ENCODE measurements at places on chromosomes 2 and 18. TPM values are rescaled to one million over a fixed set of nuclear protein-coding genes. Genes with fewer than 3 reads are reported as not detected.

DNA sequence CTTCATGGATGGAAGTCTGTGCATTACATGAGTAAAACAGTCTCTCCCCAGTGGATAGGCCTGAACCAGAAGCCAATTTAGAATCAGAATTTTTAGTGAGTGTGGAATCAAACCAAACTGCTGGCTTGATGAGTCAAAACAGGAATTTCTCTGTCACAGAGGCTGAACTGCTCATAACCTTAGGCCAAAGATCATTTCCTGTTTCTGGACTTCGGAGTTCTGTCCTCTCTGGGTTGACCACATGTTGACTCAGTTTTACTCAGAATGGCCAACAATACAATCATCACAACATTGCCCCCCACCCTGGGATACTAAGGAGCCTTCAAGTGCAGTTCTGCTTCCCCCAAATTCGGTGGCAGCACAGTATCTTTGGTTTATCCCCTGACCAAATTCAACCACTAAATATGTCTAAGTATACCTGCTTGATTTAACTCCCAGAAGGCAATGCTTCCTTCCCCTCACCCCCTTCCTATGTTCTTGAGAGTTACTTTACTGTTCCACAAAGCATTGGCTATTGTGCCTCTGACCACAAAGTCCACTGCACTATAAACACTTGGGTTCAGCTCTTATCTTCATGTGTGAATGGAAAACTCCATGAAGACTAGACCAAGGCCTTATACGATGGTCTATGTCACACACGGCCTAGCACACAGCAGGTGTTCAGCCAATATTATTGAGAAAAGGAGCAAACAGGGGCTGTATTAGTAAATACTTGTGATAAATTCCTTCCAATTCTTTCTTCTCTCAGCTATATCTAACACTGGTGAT is 67.8 kb downstream of the NXPH2 start:
- no peak for DNase-seq

GRCh38 chr2:144944546-144945220 is 424.8 kb upstream of the ZEB2 start:
- no peak for DNase-seq

ZNF804A gene
- total RNA-seq = 0.05 TPM

DNA sequence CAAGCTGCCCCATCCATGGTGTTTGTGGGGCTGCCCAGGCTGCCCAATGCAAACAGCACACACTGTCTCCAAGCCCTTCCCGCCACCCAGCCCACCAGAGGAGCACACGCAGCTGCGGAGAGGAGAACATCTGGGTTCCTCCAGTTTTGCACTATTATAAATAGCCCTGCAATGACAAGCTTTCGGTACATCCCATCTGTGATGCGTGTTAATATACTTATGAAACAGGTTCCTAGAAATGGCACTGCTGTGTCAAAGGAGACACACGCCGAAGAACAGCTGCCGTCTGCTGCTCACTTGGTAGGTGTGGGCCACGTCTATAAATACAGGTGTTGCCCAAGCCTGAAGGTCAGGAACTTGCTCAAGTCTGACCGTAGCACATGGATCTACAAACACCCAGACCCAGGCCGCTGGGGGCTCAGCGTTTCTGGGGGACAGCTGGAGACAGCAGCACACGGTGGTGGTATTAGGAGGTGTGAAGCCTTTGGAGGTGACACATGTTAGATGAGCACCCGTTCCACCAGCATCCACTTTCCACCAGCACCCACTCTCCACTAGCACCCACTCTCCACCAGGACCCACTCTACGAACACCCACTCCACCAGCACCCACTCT is 34.3 kb downstream of the PXDN start:
- DNase-seq = no peak

ZAP70 gene
- 1.6 TPM for total RNA-seq

GRCh38 chr2:106189764-106190468 is 4.2 kb downstream of the UXS1 start:
- DNase-seq = no peak

GRCh38 chr18:26618135-26618534 is 69.8 kb upstream of the KCTD1 start:
- no peak for DNase-seq

DIS3L2 gene
- total RNA-seq = 16.9 TPM

DNA sequence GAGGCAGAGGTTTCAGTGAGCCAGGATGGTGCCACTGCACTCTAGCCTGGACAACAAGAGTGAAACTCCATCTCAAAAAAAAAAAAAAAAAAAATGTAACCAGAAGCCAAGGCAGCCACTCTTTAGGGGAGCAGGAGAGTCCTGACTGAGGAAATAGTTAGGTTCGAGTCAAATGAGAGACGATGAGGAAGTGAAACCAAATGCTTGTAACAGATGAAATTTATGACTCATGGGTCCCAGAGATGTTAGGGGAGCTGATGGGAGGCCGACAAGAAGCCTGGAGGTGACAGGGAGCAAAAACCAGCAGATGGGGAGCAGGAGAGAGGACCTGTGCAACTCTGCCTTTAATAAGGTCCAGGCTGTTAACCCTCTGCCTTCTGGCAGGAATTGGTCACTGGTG is 756.1 kb upstream of the DDX18 start:
- DNase-seq = no peak

DNA sequence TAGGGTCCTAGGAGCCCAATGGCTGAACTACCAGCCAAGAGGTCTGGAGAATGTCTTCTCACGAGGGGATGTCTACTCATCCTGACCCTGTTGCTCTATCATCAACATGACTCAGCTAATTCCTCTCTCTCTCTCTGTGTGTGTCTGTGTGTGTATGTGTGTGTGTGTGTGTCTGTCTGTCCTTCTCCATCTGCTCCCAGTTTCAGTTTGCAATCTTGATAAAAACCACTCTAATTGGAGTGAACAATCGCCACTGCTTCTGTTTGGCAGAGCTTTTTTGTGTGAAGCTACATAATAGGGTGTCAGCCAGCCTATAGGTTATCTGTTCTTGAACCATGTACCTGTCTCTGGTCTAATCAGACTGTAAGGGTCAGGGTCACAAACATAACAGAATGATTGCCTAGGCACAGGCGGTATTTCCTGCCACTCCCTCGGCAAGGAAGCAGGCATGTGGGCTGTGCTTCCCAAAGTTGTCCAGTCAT is 219.8 kb downstream of the SH3BP4 start:
- no peak for DNase-seq

DNA sequence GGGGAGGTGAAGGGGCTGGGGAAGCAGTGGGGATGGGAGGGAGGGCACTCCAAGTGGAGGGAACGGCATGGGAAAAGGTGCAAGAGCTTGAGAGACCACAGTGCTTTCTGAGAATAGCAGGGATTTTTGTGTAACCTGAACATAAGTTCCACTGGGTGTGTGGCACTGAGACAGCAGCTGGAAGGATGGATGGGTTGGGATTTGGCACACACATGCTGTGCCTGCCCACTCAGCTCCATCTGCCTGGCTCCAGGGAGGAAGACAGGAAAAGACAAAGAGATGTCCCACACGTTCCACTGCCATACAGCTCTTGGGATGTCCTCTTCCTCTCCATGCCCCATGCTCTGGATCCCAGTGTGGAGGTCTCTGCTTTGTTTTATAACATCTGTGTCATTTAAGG is 114.1 kb upstream of the TEX51 start:
- DNase-seq = no peak

GRCh38 chr2:174486563-174487107 is at the start of gene GPR155:
Gene GPR155 (minus strand): TSS chr2:174487029. CDS start chr2:174481956, 5,073 bp downstream.
- peak; percentile 87 for DNase-seq

- DNase-seq = no peak
Measured at GRCh38 chr18:2494921-2495320, 76.4 kb downstream of the METTL4 start.

DNA sequence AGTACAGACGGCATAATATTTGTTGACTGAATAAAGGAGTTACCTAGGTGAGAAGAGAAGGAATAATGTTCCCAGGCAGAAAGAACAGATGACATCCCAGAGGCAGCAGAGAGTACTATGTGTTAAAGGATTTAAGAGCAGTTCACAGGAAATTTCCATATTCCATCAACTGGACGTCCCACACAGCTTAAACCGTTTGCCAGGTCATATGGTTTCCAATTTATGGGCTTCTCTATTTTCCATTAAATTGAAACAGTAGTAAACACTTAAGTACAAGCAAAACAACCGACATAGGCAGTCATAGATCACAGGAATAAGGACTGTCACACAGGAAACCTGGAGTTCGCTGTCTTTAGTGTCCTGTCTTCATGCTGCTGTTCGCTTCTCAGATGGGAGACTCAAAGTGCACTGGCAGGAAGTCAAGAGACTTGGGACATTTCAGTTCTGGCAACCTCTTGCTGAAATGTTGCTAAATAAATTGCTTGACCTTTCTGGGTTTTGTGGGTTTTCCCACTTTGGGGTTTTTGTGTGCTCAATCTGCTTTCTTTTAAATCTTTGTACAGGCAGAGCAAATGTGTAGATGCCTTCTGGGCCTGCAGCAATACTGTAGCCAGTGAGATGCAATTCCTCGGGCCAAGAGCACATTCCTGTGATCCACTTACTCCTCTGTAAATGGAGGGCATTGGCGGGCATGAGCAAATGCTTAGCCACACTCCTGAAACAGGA is 5.8 kb upstream of the PIEZO2 start:
- DNase-seq = no peak

GRCh38 chr18:46562674-46563192 is 94.3 kb downstream of the LOXHD1 start:
- DNase-seq = no peak

GRCh38 chr18:79440316-79441110 is 44.8 kb downstream of the NFATC1 start:
- no peak for DNase-seq

CRYGD gene
- not detected for total RNA-seq

DNA sequence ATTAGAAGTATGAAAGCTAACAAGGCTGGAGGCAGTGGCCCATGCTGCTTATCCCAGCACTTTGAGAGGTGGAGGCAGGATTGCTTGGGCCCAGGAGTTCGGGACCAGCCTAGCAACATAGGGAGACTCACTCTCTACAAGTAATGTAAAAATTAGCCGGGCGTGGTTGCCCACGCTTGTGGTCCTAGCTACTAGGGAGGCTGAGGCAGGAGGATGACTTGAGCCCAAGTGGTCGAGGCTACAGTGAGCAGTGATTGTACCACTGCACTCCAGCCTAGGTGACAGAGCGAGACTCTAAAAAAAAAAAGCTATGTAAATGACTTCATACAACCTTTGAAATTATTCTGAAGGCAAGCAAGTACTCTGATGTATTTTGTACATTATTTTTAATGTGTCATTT is 1.5 kb downstream of the RMDN2 start:
- no peak for DNase-seq

GRCh38 chr18:31513189-31513935 is 15.4 kb downstream of the DSG2 start:
- no peak for DNase-seq

DNA sequence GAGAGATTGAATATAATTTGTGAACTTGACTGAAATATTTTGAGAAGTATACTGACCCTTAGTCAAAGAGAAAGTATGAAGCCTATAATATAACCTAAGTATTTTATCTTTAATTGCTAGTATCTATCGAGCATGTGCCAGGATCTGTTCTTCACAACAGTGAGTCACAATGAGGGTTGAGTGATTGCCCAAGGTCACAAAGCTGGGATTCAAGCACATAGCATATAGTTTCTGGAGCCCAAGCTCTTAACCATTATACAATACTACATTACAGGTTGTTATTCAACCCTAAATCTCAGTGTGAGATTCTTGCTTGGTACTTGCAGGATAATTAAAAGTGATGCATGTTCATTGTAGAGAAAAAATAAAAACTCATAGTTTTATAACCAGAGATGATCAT is 97.2 kb downstream of the RAB3GAP1 start:
- no peak for DNase-seq

SLC4A3 gene
- 445 TPM for total RNA-seq

ANKRD62 gene
- not detected for total RNA-seq

DNA sequence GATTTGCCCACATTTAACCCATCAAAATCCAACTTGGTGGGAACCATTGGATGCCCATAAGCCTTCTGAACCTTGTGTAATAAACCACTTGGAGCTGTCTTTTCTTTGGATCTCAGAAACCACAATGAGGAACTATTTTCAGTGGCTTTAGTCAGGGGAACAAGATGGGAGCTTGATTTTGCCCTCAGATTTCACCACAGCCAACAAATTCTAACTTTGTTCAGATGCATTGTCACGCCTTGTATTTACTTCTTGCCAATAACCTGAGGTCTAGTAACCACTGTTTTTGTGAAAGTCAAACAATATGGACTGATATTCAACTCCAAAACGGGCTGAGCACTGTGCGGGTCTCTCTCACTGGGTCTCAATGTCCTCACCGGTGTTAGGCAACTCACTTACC is 508.2 kb downstream of the TNS1 start:
- DNase-seq = no peak

REEP1 gene
- total RNA-seq = 23.6 TPM

- DNase-seq = no peak
Measured at GRCh38 chr2:112622528-112622849, 23.2 kb upstream of the SLC20A1 start.

GRCh38 chr18:457521-458412 is 42.7 kb downstream of the COLEC12 start:
- DNase-seq = no peak

GRCh38 chr18:2302628-2303516 is 268.4 kb downstream of the METTL4 start:
- DNase-seq = no peak

DNA sequence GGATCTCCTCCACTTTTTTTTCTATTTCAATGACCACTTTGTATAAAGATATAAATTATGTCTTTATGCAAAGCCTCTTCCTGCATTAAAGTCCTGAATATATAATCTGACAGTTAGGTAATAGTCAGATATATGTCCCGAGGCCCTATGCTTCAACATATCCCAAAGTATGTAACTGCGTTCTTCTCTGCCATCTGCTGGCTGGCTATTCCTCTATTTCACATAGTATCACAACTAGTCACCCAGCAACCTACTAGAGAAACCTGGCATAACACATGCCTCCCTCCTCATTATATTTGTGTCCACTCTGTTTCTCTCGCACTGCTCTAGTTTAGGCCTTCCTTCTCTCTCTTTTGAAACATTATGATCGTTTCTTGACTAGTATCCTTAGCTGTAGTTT is 640.8 kb downstream of the DPP10 start:
- DNase-seq = no peak

SRBD1 gene
- 7.7 TPM for total RNA-seq

- DNase-seq = no peak
Measured at GRCh38 chr18:995629-996028, 91.0 kb downstream of the ADCYAP1 start.

- DNase-seq = no peak
Measured at GRCh38 chr2:108555572-108555971, 21.3 kb downstream of the LIMS1 start.

GRCh38 chr18:75504469-75504868 is 77.0 kb upstream of the SMIM21 start:
- DNase-seq = no peak

DNA sequence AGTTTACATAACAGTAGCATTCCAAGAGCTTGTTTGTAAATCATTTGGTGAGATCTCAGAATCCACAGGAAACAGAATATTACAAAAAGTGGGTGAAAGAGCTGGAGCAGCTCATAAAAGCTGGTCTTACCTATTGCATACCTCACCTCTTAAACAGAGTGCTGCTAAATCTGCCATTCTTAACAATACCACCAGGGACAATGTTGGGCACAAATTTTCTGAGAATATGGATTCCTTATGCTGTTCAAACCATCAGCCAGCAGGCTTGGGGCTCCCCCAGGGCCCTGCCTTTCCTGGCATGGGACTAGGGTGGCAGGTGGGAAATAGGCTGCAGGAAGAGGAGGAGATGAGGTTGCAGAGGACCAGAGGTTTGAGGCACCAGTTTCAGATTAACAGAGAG is 55.6 kb downstream of the TGFA start:
- DNase-seq = no peak
